ENCODE measurements at places on chromosomes 6 and 20. TPM values are rescaled to one million over a fixed set of nuclear protein-coding genes. Genes with fewer than 3 reads are reported as not detected.

The NEURL2 gene
- 7.6 TPM for total RNA-seq

The ZNF391 gene
- total RNA-seq, result 3.3 TPM

The THEMIS gene
- not detected for total RNA-seq

The RAET1G gene
- total RNA-seq, result 0.13 TPM

The VIP gene
- not detected for total RNA-seq

The TXNDC5 gene
- total RNA-seq, result 249 TPM

The TBXT gene
- not detected for total RNA-seq

The GFOD1 gene
- 2.6 TPM for total RNA-seq

All from epithelial cell of alveolus of lung (primary cell).